ENCODE measurements at places on chromosomes 6 and 20.

DNA sequence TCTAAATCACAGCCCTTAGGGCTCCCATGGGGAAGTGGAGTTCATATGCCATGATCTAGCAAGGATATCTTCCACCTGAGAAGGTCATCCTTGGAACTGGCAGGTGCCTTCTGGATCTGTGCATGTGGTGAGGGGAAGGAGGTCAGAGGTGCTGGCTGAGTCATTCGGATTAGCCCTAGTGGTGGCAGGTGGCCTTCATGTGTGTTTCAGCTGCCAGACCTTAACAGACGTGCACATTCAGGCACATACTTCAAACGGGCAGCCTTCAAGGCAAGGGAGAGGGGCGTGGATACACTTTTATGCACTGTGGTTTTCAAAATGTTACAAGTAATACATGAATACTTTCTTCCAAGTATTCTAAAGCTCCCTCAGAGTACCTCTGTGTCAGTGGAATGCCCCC is 51.2 kb downstream of the BMP6 start:
- no peak for DNase-seq

GRCh38 chr6:69812746-69813427 is 16.1 kb upstream of the LMBRD1 start:
- no peak for DNase-seq

DNA sequence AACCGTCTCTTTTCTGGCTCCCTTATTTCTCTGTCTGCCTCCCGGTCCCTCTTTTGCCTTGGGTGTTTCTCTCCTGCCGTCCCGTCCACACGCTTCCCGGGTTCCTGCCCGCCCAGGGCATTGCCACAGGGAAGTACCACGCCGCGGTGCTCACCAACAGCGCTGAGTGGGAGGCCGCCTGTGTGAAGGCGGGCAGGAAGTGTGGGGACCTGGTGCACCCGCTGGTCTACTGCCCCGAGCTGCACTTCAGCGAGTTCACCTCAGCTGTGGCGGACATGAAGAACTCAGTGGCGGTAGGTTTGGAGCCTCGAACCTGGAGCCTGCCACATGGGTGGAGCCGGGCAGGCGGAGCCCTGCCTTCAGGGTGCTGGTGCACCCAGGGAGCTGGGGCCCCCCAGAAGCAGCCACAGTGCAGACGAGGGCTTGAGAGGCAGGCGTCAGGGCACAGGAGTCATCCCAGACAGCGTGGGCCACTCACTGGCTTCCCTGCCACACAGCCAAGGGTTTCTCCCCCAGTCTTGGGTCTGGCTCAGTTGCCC is 21.3 kb downstream of the NPEPL1 start:
- no peak for DNase-seq

DNA sequence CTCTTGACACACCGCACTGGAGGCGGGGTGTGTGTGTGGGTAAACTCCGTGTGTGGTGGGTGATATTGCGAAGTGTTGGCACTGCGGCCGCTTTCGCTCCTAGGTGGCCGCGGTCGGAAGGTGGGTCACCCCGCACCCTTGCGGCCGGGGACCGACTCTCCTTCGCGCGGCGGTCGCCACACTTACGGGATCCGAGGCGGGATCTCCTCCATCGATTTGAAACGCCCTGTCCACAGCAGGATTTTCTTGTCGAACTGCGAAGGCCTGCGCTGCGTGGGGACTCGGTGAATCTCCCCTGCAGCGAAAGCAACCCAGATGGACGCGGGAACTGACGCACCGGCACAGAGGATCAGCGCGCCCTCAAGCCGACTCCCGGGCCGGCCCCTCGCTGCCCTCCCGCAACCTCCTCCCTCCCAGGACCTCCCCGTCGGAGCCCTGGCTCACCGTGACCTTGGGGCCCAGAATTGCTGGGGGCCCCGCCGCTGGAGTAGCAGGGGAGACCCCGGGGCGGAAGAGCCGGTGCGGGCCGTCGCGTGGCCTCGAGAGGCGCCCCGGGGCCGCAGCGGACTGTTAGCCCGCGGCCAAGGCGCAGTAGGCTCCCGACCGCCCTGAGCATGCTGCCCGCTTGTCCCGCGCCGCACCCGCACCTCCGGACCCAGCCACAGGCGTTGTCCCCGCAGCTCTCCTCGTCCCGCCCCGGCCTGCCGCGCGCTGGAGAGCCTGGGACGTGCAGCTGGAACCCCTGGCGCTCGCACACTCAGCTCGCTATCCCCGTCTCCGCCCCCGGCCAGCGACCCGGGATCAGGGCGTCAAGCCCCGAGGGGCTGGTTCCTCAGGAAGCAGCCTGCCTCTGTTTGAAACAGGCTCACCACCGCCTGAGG is at the start of gene FAM162B:
Gene FAM162B, minus strand, starts transcription at position 759 of the 881 bp plus-strand sequence. Its CDS starts 143 bp downstream, at position 616.
- DNase-seq, result peak; percentile 6

DNA sequence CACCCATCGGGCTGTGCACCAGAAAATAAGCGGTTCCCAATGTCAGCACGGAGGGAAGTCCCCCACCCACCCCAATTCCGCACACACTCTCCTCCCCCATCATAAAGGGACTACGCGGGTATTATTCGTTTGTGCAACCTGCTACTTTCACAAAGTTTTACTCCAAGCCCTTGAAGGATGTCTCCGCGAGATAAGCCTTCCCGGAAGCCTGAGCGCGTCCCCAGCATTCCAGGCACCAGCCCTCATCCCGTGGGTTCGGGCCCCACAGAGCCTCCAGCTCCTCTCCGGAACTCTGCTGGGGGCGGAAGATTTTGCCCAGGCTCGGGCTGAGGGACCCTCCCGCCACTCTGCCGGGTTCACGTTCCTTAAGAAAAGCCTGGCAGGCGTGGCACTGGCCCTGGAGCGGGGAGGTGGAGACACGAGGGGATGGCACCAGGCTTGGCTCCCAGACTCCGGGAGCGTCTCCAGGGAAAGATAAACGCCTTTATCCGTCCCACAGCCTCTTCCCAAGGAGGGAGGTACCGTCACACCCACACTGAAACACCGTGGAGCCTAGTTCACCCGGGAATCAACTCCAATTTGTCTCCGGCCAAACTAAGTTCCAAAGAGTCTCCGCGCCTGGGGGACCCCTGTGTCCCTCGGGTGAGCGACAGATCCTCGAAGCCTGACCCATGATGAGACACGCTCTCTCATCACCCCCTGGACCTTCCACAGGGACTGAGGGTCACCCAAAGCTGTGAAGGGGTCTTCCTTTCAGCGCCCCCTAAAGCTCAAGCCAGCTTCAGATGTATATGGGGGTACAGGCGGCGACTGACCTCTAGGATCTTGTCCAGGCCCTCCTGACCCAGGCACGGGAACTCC is 934 bp downstream of the KCNK5 start:
- DNase-seq, result peak; percentile 51

GRCh38 chr20:63934271-63935068 is 21.7 kb downstream of the UCKL1 start:
- DNase-seq, result no peak

GRCh38 chr6:73515204-73515655 is 5.6 kb downstream of the EEF1A1 start:
- DNase-seq, result peak; percentile 64

DNA sequence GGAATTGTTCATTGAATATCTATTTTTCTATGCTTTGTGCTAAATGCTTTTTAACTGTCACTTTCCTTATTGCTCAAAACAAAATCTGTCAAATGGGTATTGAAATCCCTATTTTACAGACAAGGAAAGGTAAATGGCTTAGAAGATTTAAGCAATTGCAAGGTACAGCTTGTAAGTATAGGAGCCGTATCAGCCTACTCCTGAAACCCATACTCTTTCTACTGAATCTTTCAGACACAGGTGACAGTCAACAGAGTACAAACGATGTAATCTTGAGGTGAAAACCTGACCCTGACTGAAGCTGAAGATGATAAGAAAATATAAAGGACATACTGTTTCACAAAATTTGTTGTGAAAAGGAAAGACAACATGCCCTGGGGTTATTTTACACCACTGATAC is 7.0 kb upstream of the COX7A2 start:
- DNase-seq, result no peak

DNA sequence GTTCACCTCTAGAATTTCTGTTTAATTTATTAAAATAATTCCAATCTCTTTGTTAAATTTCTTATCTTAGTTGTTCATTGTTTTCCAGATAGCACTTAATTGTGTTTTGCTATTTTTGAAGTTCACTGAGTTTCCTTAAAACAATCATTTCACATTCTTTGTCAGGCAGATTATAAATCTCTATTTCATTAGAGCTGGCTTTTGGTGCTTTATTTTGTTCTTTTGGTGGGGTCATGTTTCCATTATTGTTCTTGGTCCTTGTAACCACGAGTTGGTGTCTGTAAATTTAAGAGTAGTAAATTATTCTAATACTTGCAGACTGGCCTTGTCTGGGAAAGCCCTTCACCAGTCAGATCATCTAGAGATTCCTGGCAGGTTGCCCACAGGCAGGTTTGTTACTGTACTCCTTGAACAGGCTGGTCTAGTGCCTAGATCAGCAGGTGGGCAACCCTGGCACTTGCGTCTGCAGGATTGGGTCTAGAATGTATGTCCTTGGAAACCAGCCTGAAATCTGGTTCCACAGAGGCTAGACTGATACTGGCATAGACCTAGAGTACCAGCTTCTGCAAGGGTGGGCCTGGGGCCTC is 110.4 kb downstream of the ADGB start:
- no peak for DNase-seq

DNA sequence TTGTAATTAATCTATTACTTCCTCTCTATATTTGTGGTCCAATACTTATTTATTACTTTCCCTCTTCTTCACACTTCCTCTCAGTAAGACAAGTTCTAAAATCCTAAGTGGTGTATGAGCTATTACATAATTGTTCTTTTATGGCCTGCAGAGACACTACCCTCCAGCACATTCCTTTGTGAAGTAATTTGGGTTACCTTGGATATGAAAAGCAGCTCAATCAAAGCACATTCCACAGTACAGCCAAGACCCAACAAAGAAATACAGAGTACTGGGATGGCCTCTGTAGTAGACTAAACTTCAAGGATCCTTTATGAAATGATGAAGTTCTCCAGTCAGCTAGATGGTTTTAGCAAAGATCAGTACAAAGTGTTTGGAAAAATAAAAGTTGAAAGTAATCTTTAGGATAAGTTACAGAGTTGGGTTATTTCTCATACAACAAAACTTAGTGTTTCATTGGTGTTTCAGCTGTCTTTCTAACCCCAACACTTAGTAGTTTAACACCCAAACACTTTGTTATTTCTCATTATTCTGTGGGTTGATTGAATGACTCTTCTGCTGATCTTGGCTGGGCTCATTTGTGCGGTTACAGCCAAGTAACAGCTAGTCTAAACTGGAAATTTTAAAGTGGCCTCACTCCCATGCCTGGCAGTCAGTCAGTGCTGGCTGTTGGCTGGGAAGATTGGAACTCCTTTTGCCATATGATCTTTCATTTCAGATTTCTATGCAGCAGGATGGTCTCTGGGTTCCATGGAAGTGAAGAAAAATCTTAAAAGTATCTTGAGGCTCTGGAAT is 161.5 kb upstream of the POU3F2 start:
- DNase-seq, result no peak

DNA sequence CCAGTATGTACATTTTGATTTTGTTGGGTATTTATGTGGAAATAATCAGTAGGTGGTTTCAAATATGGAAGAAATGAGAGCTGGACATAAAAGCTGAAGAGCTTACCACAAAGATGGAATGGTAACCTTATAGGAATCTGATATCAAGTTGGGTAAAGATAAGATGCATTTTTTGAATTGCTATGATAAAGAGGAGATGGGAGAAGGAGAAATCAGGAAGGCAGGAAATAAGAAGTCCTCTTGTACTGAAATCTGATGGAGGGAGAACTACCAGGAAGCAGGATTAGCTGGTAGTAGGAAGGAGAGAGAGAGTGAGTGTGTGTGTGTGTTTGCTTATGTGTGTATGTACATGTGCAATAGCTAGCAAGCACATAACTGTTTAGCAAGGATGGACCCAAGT is 468.4 kb downstream of the PHF3 start:
- no peak for DNase-seq

- no peak for DNase-seq
These were observed 282.7 kb downstream of the TBC1D7 start for GRCh38 chr6:13045676-13046075.

DNA sequence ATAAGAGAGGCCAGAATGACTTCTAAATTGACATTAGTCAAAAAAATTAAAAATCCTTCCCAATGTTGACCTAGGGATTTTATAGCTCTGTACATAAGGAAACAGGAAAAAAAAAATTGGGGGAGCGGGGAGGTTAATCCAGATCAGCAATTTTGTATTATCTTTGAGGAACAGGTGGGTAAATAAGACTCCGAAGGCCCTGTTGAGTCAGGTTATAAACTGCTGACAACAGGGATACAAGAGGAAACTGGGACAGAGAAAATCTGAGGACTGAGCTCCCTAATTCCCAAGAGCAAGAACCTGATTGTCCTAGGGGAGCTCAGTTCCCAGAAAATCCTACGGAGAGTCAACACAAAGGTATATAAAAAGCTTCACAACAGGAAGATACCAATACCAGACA is 26.8 kb upstream of the CRIP3 start:
- no peak for DNase-seq

DNA sequence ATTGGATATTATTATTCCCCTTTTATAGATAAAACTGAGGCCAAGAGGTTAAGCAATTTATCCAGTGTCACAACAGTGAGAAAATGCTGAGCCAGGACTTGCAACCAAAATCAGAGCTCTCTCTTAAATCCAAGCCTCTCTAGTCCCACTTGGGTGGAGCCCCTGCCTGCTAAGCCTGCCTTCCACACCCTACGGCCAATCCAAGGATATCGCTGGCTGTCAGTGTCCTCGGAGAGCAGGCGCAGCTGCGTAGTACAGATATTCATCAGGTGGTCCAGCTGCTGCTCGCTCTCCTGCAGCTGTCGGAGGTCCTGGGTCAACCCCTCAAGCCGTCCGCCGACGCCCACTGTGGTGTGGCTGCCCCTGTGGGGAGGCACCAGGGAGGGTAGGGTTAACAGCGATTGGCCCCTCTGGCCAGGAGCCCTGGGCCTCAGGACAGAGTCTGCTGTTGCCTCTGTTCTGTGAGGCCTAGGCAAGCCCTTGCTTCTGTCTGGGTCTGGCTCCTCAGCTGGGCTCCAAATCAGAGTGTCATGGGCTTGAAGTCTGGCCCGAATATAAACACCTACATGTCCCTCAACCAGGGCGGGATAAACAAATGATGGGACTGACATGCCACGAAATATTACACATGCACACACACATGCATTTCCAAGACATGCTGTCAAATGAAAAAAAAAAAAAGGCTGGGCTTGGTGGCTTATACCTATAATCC is 3.9 kb upstream of the NECAB3 start:
- DNase-seq, result no peak

All from activated CD4-positive, alpha-beta T cell treated with anti-CD3 and anti-CD28 coated beads, Interleukin-10, Interleukin-2, amounts not matched to agents 100 ng/mL and 50 ng/mL, durations not matched to agents 16 hours and 8 hours (primary cell).